ENCODE measurements at places on chromosomes 4 and X.

GRCh38 chrX:53817548-53817947, 131.0 kb upstream of the HUWE1 start:
- no peak for DNase-seq

DNA sequence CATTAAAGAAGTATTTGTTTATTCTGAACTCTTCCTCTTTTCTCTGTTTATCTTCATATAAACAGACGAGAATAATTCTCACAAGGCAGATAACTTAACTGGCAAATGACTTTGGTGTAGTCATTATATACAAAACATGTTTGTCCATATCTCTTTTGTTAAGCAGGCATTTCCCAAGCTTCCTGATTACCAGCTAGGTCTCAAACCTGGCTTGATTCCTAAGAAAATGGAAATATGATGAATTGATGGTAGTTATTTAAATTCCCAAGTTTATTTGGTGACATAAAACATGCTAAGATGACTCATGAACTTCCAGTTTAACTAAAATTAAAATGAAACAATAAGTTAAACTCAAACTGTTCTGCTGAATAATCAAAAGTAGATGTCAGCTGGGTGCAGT, 96.8 kb downstream of the ARSJ start:
- DNase-seq: no peak

DNA sequence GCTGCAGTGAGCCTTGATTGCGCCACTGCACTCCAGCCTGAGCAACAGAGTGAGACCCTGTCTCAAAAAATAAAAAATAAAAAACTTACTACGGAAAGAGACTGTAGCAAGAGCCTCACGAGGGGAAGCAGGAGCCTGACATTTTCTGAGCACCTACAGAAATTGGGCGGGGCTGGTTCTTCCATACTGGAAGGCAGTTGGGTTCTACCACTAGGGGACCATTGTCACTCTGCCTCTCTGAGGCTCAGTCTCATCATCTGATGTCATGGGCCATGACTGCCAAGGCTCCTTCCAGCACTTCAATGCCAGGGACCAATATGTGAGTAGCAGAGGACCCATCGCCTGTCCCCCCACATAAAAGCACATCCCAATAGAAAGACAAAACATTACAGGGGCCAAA, 8.2 kb downstream of the SH3KBP1 start:
- no peak for DNase-seq

DNA sequence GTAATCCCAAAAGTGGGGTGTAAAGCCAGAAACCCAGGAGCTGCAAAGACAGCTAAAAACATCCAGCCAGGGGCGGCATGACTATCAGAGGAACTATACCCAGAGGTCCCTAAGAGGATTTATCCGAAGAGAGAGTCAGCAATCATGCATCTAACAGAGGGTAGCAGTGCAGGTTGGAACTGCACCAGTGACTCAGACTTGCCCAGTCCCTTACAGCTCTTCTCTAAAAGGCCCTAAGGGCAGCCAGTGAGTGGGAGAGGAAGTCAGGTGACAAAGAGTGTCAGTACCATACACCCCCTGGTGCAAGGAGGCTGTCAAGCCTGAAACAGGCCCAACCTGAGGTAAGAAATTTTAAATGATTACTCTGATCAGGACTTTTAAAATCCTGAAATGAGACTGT, 88.1 kb downstream of the CAMK2D start:
- no peak for DNase-seq

- DNase-seq: no peak
Measured at GRCh38 chr4:15947684-15948083, 9.1 kb upstream of the FGFBP1 start.

GRCh38 chrX:109264878-109265277, 217.0 kb downstream of the GUCY2F start:
- DNase-seq: no peak

- DNase-seq: no peak
Measured at GRCh38 chrX:97553833-97554232, 670.1 kb downstream of the RPA4 start.

DNA sequence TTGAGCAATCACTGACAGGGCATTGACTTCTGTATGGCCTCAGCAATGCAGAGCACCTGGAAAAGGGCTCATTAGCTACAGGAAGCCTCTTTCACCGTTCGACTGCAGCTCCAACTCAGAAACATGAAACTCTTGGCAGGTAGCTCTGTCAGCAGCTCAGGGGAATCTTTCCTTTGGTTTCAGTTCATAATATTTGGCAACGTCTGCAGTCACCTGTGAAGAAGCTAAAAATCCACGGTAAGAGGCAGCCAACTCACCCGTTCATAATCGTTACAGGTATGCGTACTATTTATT, 354.9 kb downstream of the CAMK2D start:
- peak; percentile 49 for DNase-seq

DNA sequence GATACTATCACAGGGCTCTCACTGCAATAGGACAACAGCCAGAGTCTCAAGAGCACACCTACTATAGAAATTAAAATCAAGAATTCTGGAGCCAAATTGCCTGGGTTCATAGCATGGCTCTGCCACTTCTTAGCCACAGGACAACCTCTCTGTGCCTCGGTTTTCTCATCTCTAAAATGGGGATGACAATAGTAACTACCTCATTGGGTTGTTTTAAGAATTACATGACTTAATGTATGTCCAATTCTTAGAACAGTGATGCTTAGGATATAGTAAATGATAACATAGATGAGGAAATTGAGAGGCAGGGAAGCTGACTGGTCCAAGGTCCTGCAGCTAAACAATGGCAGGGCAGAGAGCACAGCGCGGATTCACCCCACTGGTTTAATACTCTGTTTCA, 11.0 kb upstream of the ODAPH start:
- no peak for DNase-seq

DNA sequence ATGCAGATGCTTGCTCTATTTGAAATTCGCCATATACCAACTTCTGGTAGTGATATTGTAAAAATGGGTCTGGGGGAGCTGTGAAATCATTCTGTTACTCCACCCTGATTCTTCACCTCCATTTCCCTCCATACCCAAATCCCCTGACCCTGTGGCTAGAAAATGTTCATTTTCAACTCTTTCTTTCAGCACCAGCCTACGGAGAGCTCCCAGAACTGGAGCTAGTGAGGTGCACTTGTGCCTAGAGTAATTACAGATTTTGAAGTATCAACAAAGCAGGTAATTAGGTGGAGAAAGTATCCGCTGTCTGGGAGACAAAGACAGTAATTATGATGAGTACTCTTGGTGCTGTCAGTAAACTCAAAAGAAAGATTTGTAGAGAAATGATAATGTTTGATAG, 8.1 kb downstream of the ARHGAP36 start:
- no peak for DNase-seq

GRCh38 chr4:148441624-148441985, 609 bp downstream of the NR3C2 start:
- no peak for DNase-seq

DNA sequence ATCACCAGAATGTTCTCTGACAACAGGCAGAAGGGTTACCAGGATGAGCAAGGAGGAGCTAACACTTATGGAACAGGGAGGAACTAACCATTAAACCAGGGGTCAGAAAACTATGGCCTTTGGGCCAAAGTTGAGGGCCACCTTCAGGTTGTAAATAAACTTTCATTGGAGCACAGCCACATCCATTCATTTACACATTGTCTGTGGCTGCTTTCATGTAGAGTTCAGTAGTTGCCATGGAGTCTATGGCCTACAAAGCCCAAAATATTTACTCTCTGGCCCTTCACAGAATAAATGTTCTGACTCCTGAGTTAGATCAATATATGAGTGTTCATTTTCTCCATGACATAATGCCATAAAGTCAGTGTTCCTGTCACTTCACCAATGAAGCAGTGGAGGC, 13.2 kb upstream of the HCCS start:
- no peak for DNase-seq

- no peak for DNase-seq
Measured at GRCh38 chr4:6419452-6420028, 52.9 kb downstream of the PPP2R2C start.

DNA sequence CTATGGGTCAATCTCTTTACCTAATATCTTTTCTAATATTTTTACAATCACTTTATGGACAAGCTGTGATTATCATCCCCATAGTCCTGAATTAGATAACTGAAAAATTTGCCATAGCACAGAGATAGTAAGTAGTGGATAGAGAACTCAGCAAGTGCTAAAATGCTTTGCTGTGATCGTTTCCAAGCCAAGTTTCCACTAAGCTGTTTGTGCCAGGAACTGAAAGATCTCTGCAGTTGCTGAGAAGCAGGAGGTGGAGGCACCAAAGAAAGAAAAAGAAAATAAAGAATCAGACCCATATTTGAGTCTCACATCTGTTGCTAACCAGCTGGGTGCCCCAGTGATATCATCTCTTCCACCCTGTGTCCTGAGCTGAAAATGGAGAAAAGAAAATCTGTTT, 605.6 kb upstream of the BOD1L1 start:
- no peak for DNase-seq

GRCh38 chr4:109609431-109609830, 49.4 kb downstream of the MCUB start:
- DNase-seq: no peak

DNA sequence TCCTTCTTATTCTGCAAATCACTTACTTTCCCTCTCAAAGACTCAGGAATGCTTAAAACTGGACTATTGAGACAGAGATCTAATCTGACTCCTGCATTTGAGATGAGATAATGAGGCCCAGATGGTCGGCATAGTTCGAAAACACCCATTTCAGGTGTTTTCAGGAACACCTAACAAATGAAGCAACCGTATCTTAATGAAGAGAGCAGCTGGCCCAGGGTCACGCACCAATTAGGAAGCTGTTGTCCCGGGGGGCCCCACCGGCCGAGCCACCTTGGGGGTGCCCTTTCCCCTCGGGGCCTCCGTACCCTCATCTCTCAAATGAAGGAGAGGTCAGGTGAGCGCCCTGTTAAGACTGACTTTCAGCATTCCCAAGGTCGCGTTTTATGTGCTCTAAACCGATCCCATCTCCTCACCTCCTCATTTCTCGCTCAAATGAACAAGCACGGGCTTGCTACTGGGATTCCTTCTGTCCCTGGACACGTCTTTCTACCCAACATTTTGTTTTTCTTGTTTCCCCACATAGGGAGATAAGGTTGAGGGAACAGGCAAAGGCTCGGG, 824 bp downstream of the LRPAP1 start:
- no peak for DNase-seq

- peak; percentile 65 for DNase-seq
Measured at GRCh38 chr4:153573881-153574802, 108.0 kb downstream of the TMEM131L start.

- DNase-seq: no peak
Measured at GRCh38 chr4:150583287-150584110, 1.5 kb downstream of the MAB21L2 start.

DNA sequence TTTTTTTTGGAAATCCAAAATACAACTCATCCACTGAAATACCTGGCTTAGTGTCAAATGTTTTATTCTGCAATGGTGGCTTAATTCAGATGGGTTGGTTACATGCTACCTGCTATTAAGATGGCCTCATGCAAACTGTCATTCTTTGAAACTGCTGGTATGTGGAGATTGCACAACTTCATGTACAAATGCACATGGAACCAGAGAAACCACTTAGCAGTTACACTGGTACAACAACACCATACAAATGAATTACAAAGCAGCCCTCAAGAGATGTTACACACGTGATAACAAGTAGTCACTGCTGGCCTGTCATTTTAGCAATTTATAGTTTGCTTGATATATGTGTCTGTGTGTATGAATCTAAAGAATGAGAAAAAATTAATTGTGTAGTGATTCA, 84.6 kb upstream of the STS start:
- no peak for DNase-seq

DNA sequence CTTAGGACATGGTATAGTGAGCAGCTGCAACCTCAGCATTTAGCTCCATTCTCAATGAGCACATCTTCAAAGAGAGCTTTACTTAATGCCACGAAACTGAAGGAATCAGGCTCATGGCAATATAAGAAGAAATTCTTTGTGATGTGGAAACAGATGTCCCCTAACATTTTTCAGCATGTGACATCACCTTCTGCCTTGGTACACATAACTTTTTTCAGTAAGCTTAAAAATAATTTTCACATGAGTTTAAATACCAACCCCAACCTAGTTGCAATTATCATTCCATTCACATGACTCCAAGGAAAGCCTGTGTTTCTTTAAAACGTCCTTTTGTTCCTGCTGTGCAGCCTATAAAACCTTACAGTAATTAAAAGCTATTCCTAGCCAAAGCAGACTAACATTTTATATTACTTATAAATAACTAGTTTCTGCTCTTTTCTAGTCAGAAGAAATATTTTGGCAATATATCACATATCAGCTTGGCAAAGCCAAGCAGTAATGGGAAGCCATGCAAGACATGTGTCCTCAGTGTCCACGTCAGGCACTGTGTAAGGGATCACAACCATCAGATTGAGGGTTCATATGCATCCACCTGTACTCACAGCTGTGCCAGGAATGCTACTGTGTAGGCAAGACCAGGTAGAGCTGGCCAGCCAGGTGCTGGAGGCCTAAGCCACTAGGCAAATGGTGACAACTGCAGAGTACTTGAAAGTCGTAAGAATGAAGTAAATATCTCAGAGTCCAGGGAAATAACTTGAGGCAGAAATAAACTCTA, 466.6 kb downstream of the INPP4B start:
- DNase-seq: no peak

DNA sequence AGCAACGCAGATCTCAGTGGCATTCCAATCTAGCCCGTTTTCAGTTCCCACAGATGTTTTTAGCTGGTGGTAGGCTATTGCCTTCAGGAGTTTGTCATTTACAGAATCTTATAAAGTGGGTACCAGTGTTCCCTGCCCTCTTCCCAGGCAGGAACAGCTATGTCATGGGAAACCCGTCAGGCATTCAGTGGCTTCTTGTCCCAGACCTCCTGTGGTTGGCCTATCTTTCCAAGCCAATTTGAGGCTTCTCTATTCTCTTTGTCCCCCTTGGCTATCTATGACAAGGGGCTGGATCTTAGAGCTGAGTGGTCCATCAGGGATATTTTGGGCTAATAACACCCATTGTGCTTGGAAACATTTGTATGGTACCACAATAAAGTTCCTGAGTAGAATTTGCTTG, 33.6 kb upstream of the RPL34 start:
- DNase-seq: no peak

- no peak for DNase-seq
Measured at GRCh38 chrX:154751203-154751668, 359 bp upstream of the GAB3 start.

GRCh38 chrX:13685126-13685763, 3.7 kb upstream of the RAB9A start:
- no peak for DNase-seq

DNA sequence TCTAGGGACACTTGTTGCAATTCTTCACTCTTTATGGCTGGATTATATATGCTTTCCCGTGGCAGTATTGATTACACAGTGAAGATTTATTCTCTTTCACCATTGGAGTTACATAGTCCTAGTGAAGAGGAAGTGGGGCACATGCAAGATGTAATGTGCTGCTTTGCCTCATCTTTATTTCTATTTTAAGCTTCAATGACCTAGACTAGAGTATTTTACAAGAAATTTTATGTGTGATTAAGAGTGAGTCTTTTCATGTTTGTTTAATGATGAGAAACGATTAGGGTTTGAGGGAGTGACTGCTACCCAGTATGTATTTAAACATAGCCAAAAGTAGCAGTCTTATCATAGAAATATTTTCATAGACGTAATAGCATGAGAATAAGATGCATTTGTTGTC, 30.8 kb downstream of the DIAPH2 start:
- DNase-seq: no peak
